ENCODE measurements at places on chromosomes 7 and 10. TPM values are rescaled to one million over a fixed set of nuclear protein-coding genes. Genes with fewer than 3 reads are reported as not detected.

GRCh38 chr10:42637142-42637541 lies 1.2 kb downstream of the ZNF33B start:
- H3K36me3 ChIP-seq = peaks cover 4% of the 10 kb centered on the region
- no peak for DNase-seq
- no peaks in the 10 kb centered on the region for H3K27me3 ChIP-seq
- no peak overlapping the region for H3K27ac ChIP-seq

- no peaks in the 10 kb centered on the region for H3K36me3 ChIP-seq
- H3K27me3 ChIP-seq = no peaks in the 10 kb centered on the region
- no peak for DNase-seq
- H3K4me1 ChIP-seq = peaks cover 12% of the 10 kb centered on the region
- H3K4me3 ChIP-seq = no peak overlapping the region
Observed at GRCh38 chr7:116095396-116095795, 64.8 kb upstream of the TFEC start.

- no peaks in the 10 kb centered on the region for H3K36me3 ChIP-seq
- H3K27me3 ChIP-seq = no peaks in the 10 kb centered on the region
- no peak overlapping the region for H3K4me3 ChIP-seq
- peak; percentile 89 for DNase-seq
Observed at GRCh38 chr10:47406870-47407691, 23.0 kb upstream of the ZNF488 start.

- H3K36me3 ChIP-seq = no peaks in the 10 kb centered on the region
- DNase-seq = no peak
- H3K4me3 ChIP-seq = no peak overlapping the region
- no peak overlapping the region for H3K27ac ChIP-seq
Observed at GRCh38 chr7:81427461-81427860, 342.4 kb downstream of the HGF start.

GRCh38 chr10:6065835-6066234 lies 3.7 kb upstream of the IL2RA start:
- H3K27ac ChIP-seq = no peak overlapping the region
- H3K4me1 ChIP-seq = peaks cover 24% of the 10 kb centered on the region
- DNase-seq = no peak
- no peaks in the 10 kb centered on the region for H3K36me3 ChIP-seq
- H3K4me3 ChIP-seq = no peak overlapping the region
- no peaks in the 10 kb centered on the region for H3K27me3 ChIP-seq

DNA sequence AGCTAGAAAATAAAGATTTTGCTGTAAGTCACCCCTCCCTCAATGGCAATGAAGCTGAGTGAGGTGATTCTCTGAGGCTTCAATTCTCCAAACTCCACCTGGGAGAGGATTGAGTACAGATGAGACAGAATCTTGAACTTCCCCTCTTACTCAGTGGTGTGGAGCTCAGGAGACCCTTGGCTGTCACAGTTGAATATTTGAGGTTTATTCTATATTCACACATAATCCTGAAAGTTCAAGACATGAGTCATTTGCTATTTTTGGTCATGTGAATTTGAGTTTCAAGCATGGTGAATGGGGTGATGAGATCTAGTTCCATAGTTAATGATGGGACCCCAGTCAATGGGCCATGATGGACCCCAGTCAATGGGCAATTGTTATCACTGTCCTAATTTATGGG lies 13.9 kb upstream of the TECTB start:
- no peaks in the 10 kb centered on the region for H3K4me1 ChIP-seq
- H3K27ac ChIP-seq = no peak overlapping the region
- no peaks in the 10 kb centered on the region for H3K36me3 ChIP-seq
- H3K4me3 ChIP-seq = no peak overlapping the region
- DNase-seq = no peak

- H3K27me3 ChIP-seq = no peaks in the 10 kb centered on the region
- H3K27ac ChIP-seq = no peak overlapping the region
- H3K4me3 ChIP-seq = no peak overlapping the region
Observed at GRCh38 chr10:61732629-61733278, 70.0 kb downstream of the CABCOCO1 start.

DNA sequence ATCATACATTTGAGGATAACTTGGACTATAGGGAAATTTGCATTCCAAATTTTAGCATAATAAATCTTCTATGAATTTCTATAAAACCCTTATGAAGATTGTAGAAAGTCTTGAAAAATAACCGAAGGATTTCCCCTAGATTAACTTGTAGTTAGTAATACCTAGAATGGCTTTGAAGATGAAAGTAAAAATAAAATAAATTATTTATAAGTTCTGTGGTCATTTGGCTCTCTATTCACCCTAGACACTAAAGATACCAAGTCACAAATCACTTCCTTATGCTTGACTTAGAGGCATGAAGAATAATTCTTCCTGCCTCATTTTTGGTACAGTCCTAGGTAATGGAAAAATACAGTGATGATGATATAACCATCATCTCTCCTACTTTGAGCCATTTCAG lies 79.3 kb downstream of the CSTF2T start:
- no peak overlapping the region for H3K27ac ChIP-seq
- no peak overlapping the region for H3K4me3 ChIP-seq
- H3K27me3 ChIP-seq = no peaks in the 10 kb centered on the region
- no peaks in the 10 kb centered on the region for H3K4me1 ChIP-seq
- DNase-seq = no peak
- H3K36me3 ChIP-seq = no peaks in the 10 kb centered on the region

GRCh38 chr10:18044976-18045720 lies 93.4 kb downstream of the SLC39A12 start:
- no peak for DNase-seq
- H3K27me3 ChIP-seq = no peaks in the 10 kb centered on the region
- H3K36me3 ChIP-seq = no peaks in the 10 kb centered on the region
- no peaks in the 10 kb centered on the region for H3K4me1 ChIP-seq

- DNase-seq = peak; percentile 90
- peaks cover 16% of the 10 kb centered on the region for H3K36me3 ChIP-seq
- H3K27me3 ChIP-seq = no peaks in the 10 kb centered on the region
- peak within 1 kb of the TSS; percentile 75 for H3K4me3 ChIP-seq
- H3K27ac ChIP-seq = peak within 1 kb of the TSS; percentile 51
- H3K4me1 ChIP-seq = peaks cover 43% of the 10 kb centered on the region
Observed at GRCh38 chr10:69801434-69802315, at the start of gene COL13A1. TSS of gene COL13A1 (plus strand) at chr10:69801906. CDS start at chr10:69802424, 518 bp downstream.

DNA sequence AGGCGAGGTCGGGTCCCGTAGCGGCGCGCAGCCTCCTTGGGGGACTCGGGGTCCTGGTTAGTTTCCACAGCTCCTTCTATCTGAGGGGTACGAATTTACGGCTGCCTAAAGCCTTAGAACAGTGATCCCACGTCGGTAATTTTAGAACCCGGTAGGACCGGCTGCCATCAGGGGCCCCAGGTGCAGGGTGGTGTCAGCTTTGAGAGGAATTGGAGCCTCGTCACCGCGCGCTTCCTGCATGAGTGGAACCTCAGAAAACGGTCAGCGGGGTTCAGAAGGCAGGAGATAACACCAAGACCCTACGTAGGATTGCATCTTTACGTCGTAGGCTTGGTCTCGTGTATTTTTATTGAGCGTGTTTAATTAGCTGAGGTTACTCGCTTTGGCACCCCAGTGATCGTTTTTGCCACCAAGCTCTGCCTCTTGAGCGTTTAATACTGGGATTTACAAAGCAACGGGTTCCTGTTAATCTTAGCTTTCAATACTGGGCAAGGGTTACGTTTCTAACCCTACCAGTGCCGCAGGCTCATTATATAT lies 443 bp downstream of the RNF32 start:
- H3K4me3 ChIP-seq = peak overlapping the region; percentile 68
- H3K36me3 ChIP-seq = no peaks in the 10 kb centered on the region
- DNase-seq = no peak
- H3K27ac ChIP-seq = no peak overlapping the region
- no peaks in the 10 kb centered on the region for H3K27me3 ChIP-seq

The AKR1E2 gene
- total RNA-seq = 24.5 TPM

The PGAM2 gene
- 0.13 TPM for total RNA-seq

GRCh38 chr10:12839941-12840611 lies 161.4 kb downstream of the CCDC3 start:
- DNase-seq = no peak
- peaks cover 23% of the 10 kb centered on the region for H3K4me1 ChIP-seq
- H3K27ac ChIP-seq = no peak overlapping the region
- H3K4me3 ChIP-seq = no peak overlapping the region

DNA sequence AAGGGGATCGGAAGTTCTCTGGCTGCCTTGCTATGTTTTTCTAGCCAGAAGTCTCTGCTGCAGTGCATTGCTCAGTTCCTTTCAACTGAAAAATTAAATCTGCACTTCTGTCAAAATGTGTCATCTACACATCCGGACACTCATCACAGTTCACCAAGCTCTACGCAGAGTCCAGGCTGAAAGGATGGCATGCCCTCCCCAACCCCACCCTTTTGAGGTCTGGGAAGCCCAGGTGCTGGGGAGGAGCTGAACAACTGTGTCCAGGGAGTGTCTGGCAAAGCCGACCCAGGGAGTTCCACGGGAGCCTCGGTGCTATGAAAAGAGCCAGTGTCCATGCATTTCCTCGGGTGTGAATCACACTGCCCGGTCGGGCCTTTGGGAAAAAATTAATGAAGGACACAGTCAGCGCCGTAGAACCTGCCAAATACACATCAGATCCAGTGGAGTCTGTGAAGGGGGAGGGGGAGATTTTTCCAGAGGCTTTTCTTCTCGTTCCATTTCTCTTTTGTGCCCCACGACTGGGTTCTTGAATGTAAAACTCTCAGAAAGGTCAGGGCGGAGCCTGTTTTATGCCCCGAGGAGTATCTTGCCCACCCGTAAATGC lies 757 bp upstream of the PALS2 start:
- peak overlapping the region; percentile 79 for H3K4me3 ChIP-seq
- peaks cover 24% of the 10 kb centered on the region for H3K27me3 ChIP-seq
- DNase-seq = no peak
- H3K36me3 ChIP-seq = no peaks in the 10 kb centered on the region

The TACR2 gene
- total RNA-seq = not detected

- no peak for DNase-seq
- H3K4me3 ChIP-seq = no peak overlapping the region
- H3K27me3 ChIP-seq = no peaks in the 10 kb centered on the region
- peaks cover 30% of the 10 kb centered on the region for H3K4me1 ChIP-seq
- H3K36me3 ChIP-seq = no peaks in the 10 kb centered on the region
Observed at GRCh38 chr7:17624379-17624778, 315.9 kb downstream of the SNX13 start.

The PTPN20 gene
- not detected for total RNA-seq

The SPDYE2 gene
- not detected for total RNA-seq

GRCh38 chr10:95865814-95866466 lies 41.8 kb upstream of the CC2D2B start:
- no peak overlapping the region for H3K4me3 ChIP-seq
- no peaks in the 10 kb centered on the region for H3K36me3 ChIP-seq
- no peaks in the 10 kb centered on the region for H3K4me1 ChIP-seq
- no peak for DNase-seq
- no peaks in the 10 kb centered on the region for H3K27me3 ChIP-seq

DNA sequence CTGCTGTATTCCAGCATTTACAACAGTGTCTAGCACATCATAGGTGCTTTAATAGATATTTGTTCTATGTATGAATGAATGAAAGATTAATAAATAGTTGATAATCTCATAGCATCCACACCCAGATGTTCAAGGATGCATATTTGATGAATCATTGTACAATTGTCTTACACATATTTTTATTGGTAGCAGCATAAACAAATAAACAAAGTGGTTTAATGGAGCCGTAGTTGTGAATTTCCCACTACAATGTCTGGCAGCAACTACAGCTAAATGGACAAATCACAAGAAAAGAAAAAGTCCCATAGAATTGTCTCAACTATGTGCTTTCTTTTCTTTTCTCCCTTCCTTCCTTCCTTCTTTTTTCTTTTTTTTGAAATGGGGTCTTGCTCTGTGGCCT lies 150.8 kb downstream of the NRP1 start:
- DNase-seq = peak; percentile 45
- H3K36me3 ChIP-seq = peaks cover 70% of the 10 kb centered on the region
- no peak overlapping the region for H3K4me3 ChIP-seq
- no peaks in the 10 kb centered on the region for H3K27me3 ChIP-seq
- peaks cover 34% of the 10 kb centered on the region for H3K4me1 ChIP-seq
- peak overlapping the region; percentile 14 for H3K27ac ChIP-seq

DNA sequence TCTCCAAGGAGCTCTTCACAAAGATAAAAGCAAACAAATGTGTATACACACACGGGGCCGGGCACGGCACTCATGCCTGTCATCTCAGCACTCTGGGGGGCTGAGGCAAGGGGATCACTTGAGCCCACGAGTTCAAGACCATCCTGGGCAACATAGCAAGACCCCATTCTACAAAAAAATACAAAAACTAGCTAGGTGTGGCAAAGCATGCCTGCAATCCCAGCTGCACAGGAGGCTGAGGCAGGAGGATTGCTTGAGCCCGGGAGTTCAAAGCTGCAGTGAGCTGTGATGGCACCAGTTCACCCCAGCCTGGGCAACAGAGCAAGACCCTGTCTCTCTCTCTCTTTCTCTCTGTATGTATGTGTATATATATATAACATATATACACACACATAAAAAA lies 22.3 kb downstream of the TTYH3 start:
- no peak overlapping the region for H3K27ac ChIP-seq
- H3K4me3 ChIP-seq = no peak overlapping the region
- DNase-seq = no peak
- H3K4me1 ChIP-seq = no peaks in the 10 kb centered on the region

The MYH16 gene
- total RNA-seq = not detected
